Cardiac muscle cell (in vitro differentiated cells and primary cell): ENCODE measurements at places on chromosomes 1 and 21.

GRCh38 chr1:23356471-23357137 lies 12.5 kb upstream of the HNRNPR start:
- DNase-seq, result no peak

DNA sequence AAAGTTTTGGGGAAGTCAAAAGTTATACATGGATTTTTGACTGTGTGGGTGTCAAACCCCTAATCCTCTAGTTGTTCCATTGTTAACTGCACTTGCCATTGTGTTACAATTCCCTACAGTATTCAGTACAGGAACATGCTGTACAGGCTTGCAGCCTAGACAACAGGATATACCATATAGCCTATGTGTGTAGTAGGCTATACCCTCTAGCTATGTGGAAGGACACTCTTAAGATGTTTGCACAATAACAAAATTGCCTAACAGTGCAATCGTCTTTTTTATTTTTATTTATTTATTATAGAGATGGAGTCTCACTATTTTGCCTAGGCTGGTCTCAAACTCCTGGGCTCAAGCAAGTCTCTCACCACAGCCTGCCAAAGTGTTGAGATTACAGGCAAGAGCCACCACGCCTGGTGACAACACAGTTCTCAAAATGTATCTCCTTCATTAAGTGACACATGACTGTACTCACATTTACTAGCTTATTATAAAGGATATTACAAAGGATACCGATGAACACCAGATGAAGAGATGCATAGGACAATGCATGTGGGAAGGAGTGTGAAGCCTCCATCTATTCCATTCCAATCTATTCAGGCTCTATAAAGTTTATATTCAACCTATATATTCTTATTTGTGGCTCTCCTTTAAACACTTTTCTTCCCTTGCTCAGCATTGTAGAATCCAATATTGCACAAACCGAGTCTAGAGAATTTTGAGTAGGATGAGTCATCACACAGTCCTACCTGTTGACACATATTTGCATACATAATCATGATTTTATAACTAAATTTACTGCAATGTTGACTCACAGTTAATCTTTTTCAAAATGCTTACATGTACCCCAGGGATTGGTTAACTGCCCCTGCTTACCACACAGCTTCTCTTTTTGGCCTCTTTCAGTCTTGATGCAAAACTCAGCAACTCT lies 28.4 kb upstream of the CEP350 start:
- DNase-seq, result no peak

DNA sequence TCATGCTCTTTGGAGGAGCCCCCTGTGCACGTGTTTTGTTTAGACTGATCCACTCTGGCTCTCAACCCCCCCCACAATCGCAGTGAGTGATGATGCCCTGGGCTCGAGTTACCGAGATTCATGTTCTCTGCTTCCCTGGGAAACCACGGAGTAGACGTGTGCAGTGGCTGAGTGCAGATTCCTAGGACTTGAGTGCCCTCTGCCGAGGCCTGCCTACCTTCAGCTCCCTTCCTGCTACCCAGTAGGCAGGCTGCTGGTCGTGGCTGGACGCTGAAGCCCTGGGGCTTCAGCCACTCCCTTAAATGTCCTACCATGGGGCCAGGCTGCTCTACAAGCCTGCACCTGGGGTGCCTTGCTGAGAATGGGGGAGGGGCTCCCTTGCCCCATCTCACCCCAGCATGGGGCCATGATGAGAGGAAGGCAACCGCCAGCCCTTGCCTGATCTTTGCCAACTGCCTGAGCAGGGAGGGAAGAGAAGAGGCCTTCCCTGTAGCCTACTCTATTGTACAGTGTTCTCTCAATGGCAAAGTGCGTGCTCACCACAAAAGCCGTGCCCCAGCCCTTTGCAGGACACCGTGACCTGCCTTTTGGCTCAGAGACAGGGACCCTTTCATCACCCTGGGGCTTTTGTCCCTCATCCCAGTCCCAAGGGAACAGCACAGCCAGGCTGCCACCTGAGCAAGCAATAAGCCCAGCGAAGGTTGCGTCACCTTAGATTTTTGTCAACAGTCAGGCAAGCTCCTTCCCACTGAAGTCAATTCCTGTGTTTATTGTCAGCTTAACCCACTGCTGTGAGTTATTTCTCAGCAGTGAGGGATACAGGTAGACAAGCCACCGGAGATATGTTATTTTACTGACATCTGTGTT lies 4.1 kb upstream of the GRIK3 start:
- DNase-seq, result peak; percentile 74

GRCh38 chr1:61332796-61333195 lies 250.4 kb downstream of the NFIA start:
- no peak for DNase-seq
